ENCODE measurements at places on chromosomes 6 and 20.

DNA sequence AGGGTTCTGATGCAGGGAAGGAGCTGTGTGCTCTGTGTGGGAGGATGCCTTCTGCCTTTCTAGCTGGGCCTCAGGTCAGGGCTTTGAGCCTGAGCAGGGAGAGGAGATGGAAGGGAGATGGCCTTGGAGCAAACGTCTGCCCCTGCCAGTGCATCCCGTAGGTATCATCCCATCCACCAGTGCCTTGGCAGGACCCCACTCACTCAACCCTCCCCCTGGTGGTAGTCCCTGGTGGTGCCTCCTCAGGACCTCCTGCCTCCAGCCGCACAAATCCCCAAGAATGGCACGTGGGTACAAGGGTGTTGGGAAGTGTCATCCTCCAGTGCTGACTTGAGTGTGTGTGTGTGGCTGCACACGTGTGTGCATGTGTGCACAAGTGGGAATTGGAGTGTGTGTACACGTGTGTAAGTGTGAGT, 23.1 kb upstream of the MICB start:
- no peak for DNase-seq

DNA sequence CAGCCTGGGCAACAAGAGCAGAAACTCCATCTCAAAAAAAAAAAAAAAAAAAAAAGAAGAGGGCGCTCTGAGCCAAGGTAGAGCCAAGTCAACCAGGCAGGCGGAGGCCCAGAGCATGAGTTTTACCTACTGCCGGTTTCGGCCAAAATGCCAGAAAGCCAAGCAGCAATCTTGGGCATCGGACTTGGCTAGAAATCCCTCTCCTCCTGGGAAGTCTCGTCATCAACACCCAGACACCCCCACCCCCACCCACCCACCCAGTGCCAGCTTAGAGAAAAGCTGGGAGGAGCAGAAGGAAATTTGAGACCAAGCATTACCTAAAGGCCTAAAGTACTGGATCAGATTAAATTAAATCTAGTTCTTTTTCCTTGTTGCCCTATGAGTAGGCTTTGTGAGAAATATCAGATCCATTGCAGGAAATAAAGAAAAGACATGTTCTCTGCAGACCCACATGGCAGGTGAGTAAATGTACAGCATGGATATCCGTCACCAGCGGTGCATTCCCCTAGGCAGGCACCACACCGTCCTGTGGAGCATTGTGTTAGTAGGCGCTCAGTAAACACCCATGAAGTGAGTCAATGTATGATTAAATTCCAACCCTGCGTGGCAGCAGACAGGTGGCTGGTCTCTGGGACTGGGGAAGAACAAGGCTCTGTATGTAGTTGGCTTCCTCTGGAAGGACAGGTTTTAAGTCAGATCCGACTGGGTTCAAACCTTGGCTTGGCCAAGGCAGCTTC, 21.0 kb downstream of the RIPOR3 start:
- DNase-seq, result peak; percentile 91

DNA sequence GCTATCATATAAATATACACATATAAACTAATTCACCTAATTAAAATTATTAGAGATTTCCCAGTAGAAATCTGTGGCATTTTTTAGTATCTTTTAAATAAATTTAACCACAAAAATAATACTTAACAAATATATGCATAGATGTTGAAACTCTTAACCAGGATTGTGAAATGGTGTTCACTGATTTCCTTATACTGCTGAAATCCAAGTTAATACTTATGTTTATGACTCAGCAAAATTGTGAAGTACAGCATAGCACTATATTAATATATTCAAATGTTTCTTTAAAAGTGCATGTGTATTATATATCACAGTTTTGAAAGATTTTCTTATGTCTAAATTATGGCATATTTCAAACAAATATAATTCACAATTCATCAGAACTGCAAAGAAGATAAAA, 328.2 kb upstream of the MANEA start:
- DNase-seq, result no peak

GRCh38 chr6:63516186-63516944, 55.9 kb upstream of the LOC128125822 start:
- no peak for DNase-seq

DNA sequence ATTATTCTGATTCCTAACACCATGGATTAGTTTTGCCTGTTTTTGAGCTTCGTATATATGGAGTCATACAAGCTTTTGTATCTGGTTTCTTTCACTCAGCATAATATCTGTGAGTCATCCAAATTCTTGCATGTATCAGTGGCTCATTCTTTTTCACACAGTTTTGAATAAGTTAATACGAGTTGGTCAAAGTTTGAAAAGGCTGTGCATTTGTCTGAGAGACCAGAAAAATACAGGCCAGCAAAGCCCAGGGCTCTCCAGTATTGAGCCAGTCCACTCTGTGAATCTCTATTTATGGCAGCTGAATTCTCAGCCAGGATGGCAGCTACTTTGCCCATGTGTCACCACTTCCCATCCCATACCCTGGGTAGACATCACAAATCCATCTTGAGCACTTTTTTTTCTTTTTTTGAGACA, 7.2 kb upstream of the CHMP4B start:
- peak; percentile 39 for DNase-seq

DNA sequence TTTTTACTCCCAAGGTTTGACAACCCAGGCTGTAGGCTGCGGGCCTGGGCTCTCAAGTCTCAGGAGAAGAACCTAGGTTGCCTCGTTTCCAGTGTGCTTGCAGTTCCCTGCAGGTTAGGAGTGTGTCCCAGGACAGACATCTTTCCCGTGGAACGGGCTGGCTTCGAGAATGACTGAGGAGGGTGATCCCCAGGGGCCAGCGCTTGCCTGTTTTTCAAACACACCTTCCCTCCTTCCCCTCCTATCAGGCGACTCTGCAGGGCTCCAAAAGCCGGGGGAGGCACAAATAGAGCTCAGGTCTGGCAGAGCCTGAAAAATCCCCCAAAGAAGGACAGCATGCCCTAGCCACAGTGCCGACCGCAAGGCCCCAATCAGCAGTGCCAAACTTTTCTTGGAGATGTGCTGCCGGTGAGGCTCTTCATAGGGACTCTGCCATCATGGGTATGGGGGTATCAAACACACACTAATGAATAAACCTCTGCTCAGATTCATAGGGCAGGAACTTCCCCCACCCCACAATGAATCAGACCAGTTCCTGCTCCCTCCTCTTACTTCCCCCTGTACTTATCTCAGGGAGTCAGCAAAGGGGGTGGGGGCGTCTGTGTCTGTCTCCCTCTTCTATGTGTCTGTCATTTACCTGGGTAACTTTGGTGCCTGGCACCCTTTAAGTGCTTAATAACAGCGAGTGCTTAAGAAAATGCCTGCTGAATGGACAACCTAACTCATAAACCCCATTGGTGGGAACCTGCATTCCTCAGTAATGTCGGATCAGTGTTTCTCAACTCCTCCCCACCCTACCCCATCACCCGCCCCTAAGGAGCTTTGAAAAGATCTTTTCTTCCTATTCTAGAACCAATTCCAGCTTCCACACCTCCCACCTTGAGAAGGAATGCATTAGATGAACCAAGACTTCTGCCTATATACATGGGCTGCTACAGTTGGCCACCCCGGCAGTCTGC, 1.6 kb downstream of the KCNG1 start:
- no peak for DNase-seq

GRCh38 chr6:82507112-82507511, 143.5 kb downstream of the TPBG start:
- DNase-seq, result no peak

- DNase-seq, result no peak
Observed at GRCh38 chr20:56722042-56722441, 92.9 kb downstream of the TFAP2C start.

DNA sequence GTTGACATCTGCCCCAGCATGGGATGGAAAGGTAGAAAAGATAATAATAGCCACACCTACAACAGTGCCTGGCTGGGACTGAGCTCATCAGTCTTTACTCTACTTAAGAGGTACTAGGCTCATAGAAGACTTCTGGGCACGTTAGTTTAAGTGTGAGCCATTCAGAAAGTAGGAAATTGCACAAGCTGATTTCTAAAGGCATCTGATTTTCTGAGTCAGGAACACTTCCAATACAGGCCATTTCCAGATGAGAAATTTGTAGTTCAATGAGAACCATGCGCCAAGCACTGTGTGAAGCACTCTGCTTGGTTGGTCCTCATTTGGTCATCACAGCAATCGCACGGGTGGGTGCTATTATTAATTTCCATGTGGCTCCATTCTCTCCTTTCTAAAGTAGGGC, 42.3 kb downstream of the MOCS1 start:
- no peak for DNase-seq

- DNase-seq, result no peak
Observed at GRCh38 chr6:132780770-132781371, 17.6 kb downstream of the SLC18B1 start.

GRCh38 chr6:7313505-7314165, 636 bp upstream of the SSR1 start:
- DNase-seq, result no peak

- DNase-seq, result no peak
Observed at GRCh38 chr6:125365230-125365629, 63.5 kb upstream of the HDDC2 start.

GRCh38 chr6:3467996-3468395, 11.1 kb upstream of the SLC22A23 start:
- no peak for DNase-seq

DNA sequence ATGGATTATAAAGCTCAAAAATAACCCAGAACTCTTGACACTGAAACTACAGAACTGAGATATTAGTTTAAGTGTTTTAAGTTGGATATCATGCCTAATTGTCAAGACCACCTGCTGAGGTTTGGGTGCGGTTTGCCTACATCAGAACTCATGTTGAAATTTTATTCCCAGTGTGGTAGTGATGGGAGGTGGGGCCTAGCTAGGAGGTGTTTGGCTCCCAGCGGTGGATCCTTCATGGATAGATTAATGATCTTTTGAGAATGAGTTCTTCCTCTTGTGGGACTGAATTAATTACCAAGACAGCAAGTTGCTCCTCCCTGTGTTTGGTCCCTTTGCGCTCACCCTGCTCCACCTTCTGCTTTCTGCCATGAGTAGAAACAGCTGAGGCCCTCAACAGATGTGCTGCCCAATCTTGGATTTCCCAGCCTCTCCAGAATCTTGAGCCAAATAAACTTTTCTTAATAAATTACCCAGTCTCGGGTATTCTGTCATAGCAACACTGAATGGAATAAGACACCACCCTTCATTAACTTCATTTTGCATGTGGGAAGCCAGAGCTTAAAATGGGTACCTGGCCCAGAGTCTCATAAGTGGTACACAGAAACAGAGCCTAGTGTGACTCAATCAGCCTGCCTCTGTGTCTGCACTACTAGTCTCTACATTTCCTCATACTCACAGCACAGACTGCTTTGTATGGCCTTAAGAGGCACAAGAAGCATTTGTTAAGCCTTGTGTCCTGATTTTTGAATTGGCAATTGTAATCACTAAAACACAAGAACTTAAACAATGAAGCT, 158.4 kb downstream of the IBTK start:
- no peak for DNase-seq

DNA sequence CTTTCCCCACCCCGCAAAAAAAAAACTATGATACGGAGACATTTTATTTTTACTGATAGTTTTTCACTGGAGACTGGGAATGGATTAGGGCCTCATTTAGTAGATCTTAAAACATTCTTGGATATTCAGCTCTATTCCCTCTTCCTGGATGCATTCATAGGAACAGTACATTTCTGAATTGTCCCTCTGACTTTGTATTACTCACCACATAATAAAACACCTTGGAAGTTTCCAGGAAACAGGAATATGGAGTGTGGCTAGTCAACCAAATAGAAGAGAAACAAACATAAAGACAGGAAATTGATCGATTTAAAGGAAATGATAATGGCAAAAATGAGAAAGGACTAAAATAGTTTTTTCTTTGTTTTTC, 147.7 kb downstream of the GPX5 start:
- DNase-seq, result no peak

- DNase-seq, result no peak
Observed at GRCh38 chr6:143158113-143158581, 97.5 kb downstream of the AIG1 start.

- no peak for DNase-seq
Observed at GRCh38 chr6:99619409-99619762, 12.8 kb downstream of the PRDM13 start.

DNA sequence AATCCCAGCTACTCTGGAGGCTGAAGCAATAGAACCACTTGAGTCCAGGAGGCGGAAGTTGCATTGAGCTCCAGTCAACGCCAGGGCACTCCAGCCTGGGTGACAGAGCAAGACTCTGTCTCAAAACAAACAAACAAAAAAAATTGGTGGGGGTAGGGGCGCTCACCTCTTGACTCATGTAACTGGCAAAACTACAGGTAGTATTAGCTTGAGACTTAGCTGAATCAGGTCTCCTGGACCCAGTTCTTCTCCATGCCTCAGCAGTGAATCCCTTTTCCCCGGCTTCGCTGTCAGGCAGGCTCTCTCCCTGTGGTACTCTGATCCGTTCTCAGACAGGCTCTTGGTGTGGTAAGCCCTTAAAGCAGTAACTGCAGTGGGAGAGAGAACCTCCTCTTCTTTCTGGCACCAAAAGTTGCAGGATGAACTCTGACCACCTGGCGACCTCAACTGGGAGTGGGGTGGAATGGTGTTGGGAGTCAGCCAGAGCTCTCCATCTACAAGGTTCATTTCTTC, 12.9 kb downstream of the SLC9A8 start:
- DNase-seq, result no peak

Data from epithelial cell of prostate (primary cell).